Caki2 (cell line): ENCODE measurements at places on chromosomes 11 and 22. TPM values are rescaled to one million over a fixed set of nuclear protein-coding genes. Genes with fewer than 3 reads are reported as not detected.

Gene IFTAP
- 45.1 and 47.5 TPM in 2 replicates for total RNA-seq

Gene E2F8
- 1.2 and 2.2 TPM in 2 replicates for total RNA-seq

Gene MUS81
- total RNA-seq: 69.0 and 76.8 TPM in 2 replicates

Gene IFITM2
- not detected in 2 replicates for total RNA-seq

Gene NCAM1
- 1.4 and 7.5 TPM in 2 replicates for total RNA-seq

Gene PARVA
- 12.8 and 14.8 TPM in 2 replicates for total RNA-seq

Gene FIBIN
- not detected in 2 replicates for total RNA-seq

Gene C11orf21
- 0.68 TPM in 1 of 2 replicates, not detected in the other for total RNA-seq

Gene OR52N1
- total RNA-seq: not detected in 2 replicates

Gene KRTAP5-8
- not detected in 2 replicates for total RNA-seq

Gene KLHL35
- not detected in 2 replicates for total RNA-seq

Gene SMIM35
- not detected in 2 replicates for total RNA-seq

Gene PHOX2A
- not detected in 2 replicates for total RNA-seq

Gene VPREB3
- not detected in 2 replicates for total RNA-seq

Gene NFAM1
- total RNA-seq: 0.03 and 0.17 TPM in 2 replicates

Gene PDE2A
- 1.5 TPM in 1 of 2 replicates, not detected in the other for total RNA-seq

Gene MTMR2
- 24.8 and 36.6 TPM in 2 replicates for total RNA-seq

Gene RAG2
- not detected in 2 replicates for total RNA-seq

Gene PHLDA2
- total RNA-seq: 21.8 and 27.2 TPM in 2 replicates

Gene OR51E2
- 0.17 TPM in 1 of 2 replicates, not detected in the other for total RNA-seq

Gene SLC5A1
- total RNA-seq: not detected in 2 replicates

Gene RTCB
- 258 and 298 TPM in 2 replicates for total RNA-seq

Gene ART1
- total RNA-seq: not detected in 2 replicates

Gene HBE1
- not detected in 2 replicates for total RNA-seq

Gene FGF19
- total RNA-seq: not detected in 2 replicates

Gene TIGD3
- total RNA-seq: 0.23 and 1.5 TPM in 2 replicates

Gene NEFH
- not detected in 2 replicates for total RNA-seq

Gene PKNOX2
- total RNA-seq: not detected in 2 replicates

Gene IL18
- total RNA-seq: 119 and 132 TPM in 2 replicates

Gene MMP12
- total RNA-seq: not detected in 2 replicates

Gene EMID1
- 0.37 and 1.6 TPM in 2 replicates for total RNA-seq

Gene ESAM
- 0.96 and 2.5 TPM in 2 replicates for total RNA-seq

Gene ACCS
- total RNA-seq: 13.4 and 22.1 TPM in 2 replicates

Gene C11orf68
- total RNA-seq: 12.7 and 36.3 TPM in 2 replicates

Gene MIOX
- total RNA-seq: 1.9 TPM in 1 of 2 replicates, not detected in the other

Gene OR8B4
- total RNA-seq: not detected in 2 replicates

Gene BIK
- total RNA-seq: 14.9 and 27.0 TPM in 2 replicates

Gene MUC5AC
- total RNA-seq: not detected in 2 replicates

Gene KCNA4
- total RNA-seq: not detected in 2 replicates

Gene NDUFV1
- 237 and 239 TPM in 2 replicates for total RNA-seq

Gene CLMP
- total RNA-seq: 1.5 and 6.8 TPM in 2 replicates

Gene OR5A1
- total RNA-seq: not detected in 2 replicates

Gene MAJIN
- 0.38 TPM in 1 of 2 replicates, not detected in the other for total RNA-seq

Gene CLDN25
- not detected in 2 replicates for total RNA-seq

Gene POU2AF1
- not detected in 2 replicates for total RNA-seq

Gene UPK3A
- total RNA-seq: 2.1 and 5.9 TPM in 2 replicates

Gene AIFM3
- total RNA-seq: 9.6 and 10.9 TPM in 2 replicates

Gene TMEM191B
- total RNA-seq: not detected in 2 replicates

Gene OR5D14
- not detected in 2 replicates for total RNA-seq

Gene KRTAP5-10
- total RNA-seq: not detected in 2 replicates

Gene TOMM22
- 124 and 162 TPM in 2 replicates for total RNA-seq

Gene TENM4
- total RNA-seq: 0.17 and 0.70 TPM in 2 replicates

Gene LGALS1
- 5,023 and 5,137 TPM in 2 replicates for total RNA-seq
